ENCODE measurements at places on chromosomes 6 and 20.

- H3K27me3 ChIP-seq: no peaks in the 10 kb centered on the region
- DNase-seq: no peak
- H3K4me3 ChIP-seq: no peak overlapping the region
- H3K36me3 ChIP-seq: no peaks in the 10 kb centered on the region
Measured at GRCh38 chr6:16539086-16539931, 222.0 kb downstream of the ATXN1 start.

DNA sequence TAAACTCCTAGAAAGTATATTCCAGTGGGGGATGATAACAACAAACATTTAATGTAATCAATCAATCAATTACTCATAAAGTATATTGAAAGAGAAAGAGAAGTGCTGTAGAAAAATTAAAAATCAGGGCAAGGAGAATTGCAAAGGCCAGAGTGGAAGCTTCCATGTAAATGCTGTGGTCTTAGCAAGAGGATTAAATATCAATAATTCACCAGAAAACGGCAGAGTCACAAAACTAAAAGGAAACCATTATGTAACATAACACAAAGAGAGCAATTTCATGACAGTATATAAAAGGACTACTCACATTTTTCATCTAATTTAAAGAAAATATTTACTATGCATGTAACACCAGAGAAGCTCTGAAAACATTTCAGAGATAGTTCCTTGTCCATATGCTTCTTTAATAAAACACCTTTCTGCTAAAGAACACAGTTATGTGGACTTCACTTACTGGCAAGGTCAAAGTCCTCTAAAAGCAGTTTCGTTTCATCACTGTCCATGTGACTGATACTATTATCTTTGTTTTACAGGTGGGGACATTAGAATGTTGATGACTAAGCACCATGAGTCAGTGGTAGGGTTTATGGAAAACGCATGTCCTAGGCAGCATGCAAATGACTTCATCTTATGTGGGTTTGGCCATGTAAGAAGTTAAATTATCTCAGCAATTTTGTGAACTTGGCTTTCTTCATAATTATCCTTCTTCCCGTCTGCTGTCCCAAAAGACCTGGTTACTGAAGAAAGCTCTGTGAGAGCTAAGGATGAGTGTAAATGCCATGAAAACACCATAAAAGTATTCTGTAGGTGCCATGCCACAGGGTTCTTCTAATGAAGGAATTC, 185.8 kb upstream of the TENT5A start:
- no peak for DNase-seq
- peaks cover 18% of the 10 kb centered on the region for H3K4me1 ChIP-seq
- no peak overlapping the region for H3K4me3 ChIP-seq
- no peak overlapping the region for H3K27ac ChIP-seq

DNA sequence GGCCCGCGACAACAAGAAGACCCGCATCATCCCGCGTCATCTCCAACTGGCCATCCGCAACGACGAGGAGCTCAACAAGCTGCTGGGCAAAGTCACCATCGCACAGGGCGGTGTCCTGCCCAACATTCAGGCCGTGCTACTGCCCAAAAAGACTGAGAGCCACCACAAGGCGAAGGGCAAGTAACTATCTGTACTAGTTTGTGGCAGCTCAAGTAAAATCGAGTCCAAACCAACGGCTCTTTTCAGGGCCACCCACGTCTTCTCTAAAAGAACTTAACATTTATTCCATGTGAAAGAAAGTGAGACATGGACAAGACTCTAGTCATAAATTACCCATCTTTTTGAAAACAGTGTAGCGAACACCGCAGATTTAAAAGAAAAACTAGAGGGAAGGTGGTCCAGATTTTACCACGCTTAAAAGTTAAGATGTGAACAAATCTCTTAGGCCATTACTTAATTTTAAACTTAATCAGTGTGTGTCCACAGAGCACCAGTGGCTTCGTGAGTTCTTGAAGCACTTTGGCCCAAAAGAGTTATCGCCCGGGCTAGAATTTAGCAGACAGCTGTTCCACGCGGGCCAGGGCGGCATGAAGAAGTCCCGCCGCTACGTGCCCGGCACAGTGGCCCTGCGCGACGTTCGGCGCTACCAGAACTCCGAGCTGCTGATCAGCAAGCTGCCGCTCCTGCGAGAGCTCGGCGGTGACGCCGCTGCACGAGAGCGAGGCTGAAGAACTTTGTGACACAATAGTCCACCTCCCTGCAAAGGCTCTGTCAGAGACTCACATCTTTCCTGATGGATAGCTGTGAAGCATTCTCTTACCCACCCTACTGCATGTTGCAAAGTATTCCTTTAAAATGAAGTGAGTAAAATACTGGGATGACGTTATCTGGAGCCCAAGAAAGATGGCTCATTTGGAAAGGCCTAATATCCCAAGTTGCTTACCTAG, 113.9 kb upstream of the PRSS16 start:
- peak overlapping the region; percentile 90 for H3K27ac ChIP-seq
- DNase-seq: peak; percentile 54
- peaks cover 34% of the 10 kb centered on the region for H3K4me1 ChIP-seq
- H3K36me3 ChIP-seq: peaks cover 6% of the 10 kb centered on the region
- peak overlapping the region; percentile 74 for H3K4me3 ChIP-seq

- H3K4me1 ChIP-seq: peaks cover 72% of the 10 kb centered on the region
- H3K4me3 ChIP-seq: peak overlapping the region; percentile 62
- H3K27me3 ChIP-seq: peaks cover 100% of the 10 kb centered on the region
- no peak for DNase-seq
Measured at GRCh38 chr20:21510414-21511384, 3.2 kb downstream of the NKX2-2 start.

Data from left ventricle myocardium inferior (tissue), 1 donor.